Gastrocnemius medialis (tissue), 4 donors: ENCODE measurements at places on chromosomes 2 and 18. TPM values are rescaled to one million over a fixed set of nuclear protein-coding genes. Genes with fewer than 3 reads are reported as not detected.

ARHGAP15 gene
- total RNA-seq: 1.2 TPM

GYPC gene
- 66.3 TPM for total RNA-seq

LAMA3 gene
- total RNA-seq: 5.3 TPM

GAREM1 gene
- total RNA-seq: 13.4 TPM

DNAH6 gene
- not detected for total RNA-seq
